ENCODE measurements at places on chromosomes 1 and 21.

GRCh38 chr1:235724730-235725129 is 75.1 kb upstream of the GNG4 start:
- no peak for DNase-seq

GRCh38 chr1:226092965-226093364 is 30.4 kb downstream of the H3-3A start:
- no peak for DNase-seq

DNA sequence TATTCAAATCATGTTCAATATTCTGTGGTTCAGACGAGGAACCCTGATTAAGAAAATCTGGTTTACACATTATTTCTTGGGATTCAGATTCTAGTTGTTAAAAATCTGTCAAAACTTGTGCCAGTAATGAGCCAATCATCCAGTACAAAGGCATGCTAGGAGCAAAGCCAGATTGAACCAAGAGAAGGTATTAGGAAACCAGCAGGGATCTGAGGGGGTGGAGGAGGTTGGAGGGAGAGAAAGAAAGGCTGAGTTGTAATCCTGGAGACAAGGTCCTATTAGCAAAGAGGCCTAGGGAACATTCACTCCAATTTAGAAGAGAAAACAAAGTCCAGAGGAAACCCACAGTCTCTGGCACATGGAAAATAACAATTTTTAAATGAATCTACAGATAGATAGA is 352.9 kb downstream of the LTN1 start:
- no peak for DNase-seq

DNA sequence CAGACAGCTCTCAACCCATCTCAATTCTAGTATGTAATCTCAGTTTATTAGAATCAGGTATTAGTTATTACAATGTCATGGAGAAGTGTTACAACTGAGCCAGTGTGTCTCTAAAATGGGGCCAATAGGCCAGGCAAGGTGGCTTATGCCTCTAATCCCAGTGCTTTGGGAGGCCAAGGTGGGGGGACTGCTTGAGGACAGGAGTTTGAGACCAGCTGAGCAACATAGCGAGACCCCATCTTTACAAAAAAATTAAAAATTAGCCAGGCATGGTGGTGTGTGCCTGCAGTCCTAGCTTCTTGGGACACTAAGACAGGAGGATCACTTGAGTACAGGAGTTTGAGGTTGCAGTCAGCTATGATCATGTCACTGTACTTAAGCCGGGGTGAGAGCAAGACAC is 104.9 kb downstream of the BCAR3 start:
- DNase-seq: no peak

DNA sequence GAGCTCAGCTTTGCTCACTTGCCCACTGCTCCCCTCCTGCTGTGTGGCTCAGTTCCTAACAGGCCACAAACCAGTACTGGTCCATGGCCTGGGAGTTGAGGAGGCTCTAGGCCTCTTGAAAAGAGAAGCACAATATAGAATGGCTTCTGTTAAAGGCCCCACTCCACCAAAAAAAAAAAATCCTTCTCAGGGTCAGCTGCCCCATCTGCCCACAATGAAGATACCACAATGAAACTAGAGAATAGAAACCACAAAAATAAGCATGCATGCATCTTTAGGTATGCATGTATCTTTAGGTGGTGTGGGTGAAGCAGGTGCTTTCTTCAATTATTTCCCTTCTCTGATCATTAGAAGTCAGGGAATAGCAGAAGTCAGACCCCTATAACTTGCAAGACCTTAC is 620.4 kb upstream of the BEND5 start:
- DNase-seq: no peak

GRCh38 chr1:227943381-227944089 is 4.2 kb downstream of the WNT9A start:
- DNase-seq: no peak

GRCh38 chr1:4086921-4087320 is 186.8 kb upstream of the C1orf174 start:
- no peak for DNase-seq

DNA sequence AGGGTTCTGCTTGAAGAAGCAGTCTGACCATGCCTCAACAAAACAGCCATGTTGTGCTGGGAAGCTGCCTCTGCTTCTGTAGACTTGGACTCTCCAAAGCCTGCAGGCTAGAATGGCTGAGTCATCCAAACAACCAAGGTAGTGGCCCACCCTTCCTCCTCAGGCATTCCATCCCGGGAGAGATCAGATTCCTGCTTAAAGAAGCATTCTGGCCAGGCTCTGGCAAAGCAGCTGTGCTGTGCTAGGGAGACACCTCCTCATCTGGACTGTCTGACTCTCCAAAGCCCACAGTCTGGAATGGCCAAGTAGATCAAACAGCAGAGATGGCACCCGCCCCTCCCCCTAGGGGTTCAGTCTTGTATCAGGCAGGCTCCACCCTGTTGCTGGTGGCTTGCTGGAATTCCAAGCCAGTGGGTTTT is 38.3 kb upstream of the F3 start:
- DNase-seq: no peak

- DNase-seq: no peak
Measured at GRCh38 chr1:162712317-162713029, 78.0 kb upstream of the HSD17B7 start.

DNA sequence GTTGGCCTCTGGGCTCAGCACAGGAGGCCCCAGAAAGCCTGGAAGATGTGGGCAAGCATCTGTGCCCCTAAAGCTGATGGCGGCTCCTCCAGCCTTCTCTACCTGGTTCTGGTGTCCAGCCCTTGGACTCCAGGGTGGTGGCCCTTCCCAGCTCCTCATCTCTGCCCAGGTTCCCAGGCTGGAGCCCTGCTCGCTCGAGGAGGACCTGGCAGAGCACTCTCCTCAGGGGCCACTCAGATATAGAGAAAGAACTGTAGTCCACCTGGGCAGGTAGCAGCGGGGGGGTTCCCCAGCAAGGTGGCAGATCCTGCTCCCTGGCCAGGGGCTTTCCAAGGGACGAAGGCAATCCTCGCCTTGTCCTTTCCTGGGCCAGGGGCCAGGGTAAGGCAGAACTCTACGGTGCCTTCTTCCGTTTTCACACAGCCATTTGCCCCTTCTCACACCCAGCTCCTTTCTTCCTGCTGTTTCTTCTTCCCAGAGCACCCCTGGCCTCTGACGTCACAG is 18.9 kb downstream of the WNT4 start:
- DNase-seq: no peak

DNA sequence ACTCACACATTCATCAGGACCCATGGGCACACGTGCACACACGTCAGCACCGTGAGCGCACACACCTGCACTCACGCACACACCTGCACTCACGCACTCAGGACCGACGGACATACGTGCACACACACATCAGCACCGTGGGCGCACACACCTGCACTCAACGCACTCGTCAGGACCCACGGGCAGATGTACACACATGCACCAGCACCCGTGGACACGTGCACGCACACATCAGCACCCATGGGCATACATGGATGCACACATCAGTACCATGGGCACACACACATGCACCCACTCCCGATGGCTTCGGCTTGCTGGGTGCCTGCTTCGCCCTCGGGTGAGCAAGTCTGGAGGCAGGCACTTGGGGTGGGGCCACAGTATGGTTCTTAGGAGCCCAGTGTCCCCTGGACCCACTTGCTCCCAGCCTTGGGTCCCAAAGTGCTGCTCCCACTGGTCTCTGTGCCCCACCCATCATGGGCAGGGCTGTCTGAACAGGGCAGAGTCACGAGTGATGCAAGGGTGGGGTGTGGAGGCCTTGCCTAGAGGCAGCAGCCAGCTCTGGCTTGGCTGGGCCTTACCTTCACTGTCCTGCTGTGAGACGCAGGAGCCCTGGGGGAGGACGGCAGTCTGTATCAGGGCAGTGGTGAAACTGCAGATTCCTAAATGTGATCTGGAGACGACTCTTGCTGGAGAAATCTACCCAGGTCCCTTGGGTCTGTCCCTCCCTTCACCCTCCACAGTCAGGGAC is 49.8 kb downstream of the SKI start:
- DNase-seq: no peak

DNA sequence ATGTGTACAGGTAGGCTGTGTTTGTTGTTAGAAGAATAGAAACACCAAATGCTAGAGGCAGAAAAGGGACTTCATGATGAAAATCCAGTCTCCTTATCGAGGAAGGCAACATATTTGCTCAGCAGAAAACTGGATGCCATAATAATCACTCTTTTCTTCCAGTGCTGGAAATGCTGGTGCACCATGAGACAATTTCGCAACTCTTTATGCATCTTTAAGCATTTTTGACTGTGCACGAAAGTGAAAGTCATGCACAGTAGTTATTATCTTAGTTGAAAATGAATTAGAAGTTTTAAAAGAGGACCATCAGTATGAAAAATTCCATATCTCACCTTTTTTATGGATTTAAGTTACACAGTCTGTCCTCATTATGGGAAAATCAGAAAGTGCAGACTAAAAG is 29.1 kb downstream of the SMYD2 start:
- DNase-seq: no peak

DNA sequence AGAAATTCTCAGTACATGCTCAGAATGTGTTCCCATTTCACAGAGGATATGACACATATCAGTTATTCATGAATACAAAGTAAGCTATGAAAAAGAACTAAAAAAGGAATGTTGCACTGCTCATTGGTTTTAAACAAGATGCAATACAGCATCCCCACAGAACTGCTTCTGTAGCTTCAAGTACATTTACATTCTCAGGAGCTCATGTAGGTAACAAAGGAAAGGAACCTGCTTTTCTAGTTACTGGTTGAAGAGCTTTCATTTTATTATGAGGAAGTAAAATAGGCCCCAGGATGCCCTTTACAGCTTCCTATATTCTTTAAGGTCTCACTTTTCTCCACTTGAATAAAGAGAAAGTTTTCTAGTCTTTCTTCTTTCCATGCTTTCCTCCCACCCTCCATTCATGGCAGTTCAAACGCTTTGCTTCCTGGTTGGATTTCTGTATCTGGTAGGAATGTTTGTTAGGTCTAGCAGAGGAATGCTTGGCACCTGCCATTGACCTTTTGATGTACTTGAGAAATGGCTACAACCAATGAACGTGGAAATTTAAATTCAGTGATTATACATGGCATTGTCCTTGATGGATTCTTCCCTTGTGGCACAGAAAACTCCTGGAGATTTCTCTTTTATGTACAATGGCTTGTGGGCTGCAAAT is 27.1 kb upstream of the KCNK2 start:
- no peak for DNase-seq

- DNase-seq: no peak
Measured at GRCh38 chr1:161374373-161374772, 6.7 kb upstream of the CFAP126 start.

- no peak for DNase-seq
Measured at GRCh38 chr1:55635856-55636255, 420.7 kb upstream of the USP24 start.

DNA sequence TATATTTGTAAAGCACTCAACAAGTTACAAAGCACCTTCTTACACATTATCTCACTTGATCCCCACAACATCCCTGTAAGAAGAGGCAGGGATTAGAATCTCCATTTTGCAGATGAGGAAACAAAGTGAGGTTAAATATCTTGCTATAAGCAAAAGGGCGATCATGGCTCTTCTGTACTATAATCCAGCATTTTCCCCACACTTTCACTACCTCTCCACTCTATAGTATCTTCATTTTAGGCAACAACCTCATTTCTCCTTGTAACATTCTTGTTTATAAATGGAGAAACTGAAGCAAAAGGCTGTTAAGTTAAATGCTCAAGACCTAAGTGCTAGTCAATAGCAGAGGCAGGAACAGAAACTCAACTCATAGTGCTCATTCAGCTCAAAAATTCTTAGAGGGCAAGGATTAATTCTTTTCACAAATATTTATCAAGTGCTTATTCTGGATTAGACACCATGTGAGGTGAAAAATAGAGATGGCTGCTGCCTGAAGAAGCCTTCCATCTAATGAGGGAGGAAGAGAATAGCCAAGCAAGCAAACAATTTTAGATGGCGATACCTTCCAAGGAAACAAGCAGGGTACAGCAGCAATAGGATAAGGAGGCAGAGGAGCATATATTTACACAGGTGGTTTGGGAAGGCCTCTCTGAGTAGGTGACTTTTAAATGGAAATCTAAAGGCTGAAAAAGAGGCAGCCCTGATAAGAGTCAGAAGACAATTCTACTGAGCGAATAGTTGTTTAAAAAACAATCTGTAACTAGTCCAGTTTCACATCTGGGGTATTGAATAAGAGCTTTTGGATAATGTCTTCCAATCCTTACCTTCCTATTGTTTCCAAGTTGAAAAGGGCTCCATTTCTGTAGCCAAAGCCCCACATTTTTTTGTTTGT is 3.5 kb downstream of the ERRFI1 start:
- no peak for DNase-seq
